ENCODE measurements at places on chromosomes 7 and 10. TPM values are rescaled to one million over a fixed set of nuclear protein-coding genes. Genes with fewer than 3 reads are reported as not detected.

- no peaks in the 10 kb centered on the region for H3K36me3 ChIP-seq
- H3K4me1 ChIP-seq, result no peaks in the 10 kb centered on the region
- no peaks in the 10 kb centered on the region for H3K27me3 ChIP-seq
- no peak overlapping the region for H3K27ac ChIP-seq
- H3K4me3 ChIP-seq, result no peak overlapping the region
These were observed 137.3 kb upstream of the RHOBTB1 start for GRCh38 chr10:61081301-61081700.

DNA sequence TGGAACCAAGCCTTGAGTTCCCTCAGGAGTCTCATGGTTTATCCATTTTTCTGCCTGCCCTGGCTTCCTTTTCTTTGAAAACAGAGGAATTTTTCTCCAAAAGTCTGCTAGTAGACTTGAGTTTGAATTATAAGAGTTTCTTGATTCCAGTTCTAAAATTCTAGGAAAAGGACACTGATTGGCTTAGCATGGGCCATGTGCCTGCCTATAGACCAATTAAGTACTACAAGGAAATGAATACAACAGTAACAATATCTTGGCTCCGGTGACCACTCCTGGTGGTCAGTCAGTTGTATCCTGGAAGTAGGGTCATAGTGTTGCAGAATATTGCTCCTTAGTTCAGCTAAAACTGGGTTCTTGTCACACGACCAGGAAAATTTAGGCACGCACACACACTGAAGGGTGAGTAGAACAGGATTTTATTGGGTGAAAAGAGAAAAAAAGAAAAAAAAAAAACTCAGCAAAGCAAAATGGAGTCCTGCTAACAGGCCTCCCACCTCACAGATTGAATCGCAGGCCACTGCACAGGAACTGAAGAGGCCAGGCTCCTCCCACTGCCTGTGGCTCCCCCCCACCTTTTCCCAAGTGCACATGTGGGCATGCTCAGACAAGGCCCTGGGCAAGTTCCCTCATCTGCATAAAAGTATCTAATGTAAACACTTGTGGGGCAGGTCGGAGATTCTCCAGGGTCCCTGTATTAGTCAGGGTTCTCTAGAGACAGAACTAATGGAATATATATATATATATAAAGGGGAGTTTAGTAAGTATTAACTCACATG is 155.1 kb downstream of the LYZL1 start:
- H3K4me1 ChIP-seq, result peaks cover 3% of the 10 kb centered on the region
- H3K27ac ChIP-seq, result no peak overlapping the region
- no peaks in the 10 kb centered on the region for H3K27me3 ChIP-seq
- H3K4me3 ChIP-seq, result no peak overlapping the region

DNA sequence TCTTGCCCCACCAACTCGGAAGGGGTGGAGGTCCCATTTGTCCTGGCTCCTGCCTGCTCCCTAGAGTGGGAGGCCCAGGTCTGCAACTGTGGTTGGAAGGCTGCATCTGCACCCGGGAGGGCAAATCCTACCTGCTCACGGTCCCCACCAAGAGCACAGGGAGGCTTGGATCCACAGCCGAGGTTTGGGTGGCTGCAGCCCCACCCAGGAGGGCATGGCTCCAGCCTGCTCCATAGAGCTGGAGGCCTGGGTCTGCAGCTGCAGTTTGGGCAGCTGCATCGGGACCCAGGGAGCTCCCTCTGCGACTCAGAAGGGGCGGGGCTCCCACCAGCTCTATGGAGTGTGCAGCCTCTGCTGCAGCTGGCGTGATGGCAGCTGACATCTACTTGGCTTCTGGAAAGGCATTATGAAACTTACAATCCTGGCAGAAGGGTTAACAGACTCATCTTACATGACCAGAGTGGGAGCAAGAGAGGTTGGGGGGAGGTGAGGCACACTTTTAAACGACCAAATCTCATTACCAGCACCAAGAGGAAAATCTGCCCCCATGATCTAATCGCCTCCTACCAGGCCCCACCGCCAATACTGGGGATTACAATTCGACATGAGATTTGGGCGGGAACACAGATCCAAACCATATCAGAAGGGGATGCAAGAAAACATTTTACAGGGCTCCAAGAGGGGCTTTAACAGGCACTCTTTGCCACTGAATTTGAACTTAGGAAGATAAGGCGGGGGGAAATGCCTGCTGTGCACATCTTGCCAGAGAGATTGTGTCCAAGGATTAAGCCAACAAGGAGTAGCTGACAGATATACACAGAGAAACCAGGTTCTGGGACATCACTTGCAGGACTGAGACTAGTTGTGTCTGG is 8.2 kb upstream of the BLVRA start:
- H3K4me3 ChIP-seq, result no peak overlapping the region
- H3K27me3 ChIP-seq, result no peaks in the 10 kb centered on the region
- DNase-seq, result peak; percentile 14
- H3K36me3 ChIP-seq, result no peaks in the 10 kb centered on the region
- no peak overlapping the region for H3K27ac ChIP-seq
- peaks cover 4% of the 10 kb centered on the region for H3K4me1 ChIP-seq

DNA sequence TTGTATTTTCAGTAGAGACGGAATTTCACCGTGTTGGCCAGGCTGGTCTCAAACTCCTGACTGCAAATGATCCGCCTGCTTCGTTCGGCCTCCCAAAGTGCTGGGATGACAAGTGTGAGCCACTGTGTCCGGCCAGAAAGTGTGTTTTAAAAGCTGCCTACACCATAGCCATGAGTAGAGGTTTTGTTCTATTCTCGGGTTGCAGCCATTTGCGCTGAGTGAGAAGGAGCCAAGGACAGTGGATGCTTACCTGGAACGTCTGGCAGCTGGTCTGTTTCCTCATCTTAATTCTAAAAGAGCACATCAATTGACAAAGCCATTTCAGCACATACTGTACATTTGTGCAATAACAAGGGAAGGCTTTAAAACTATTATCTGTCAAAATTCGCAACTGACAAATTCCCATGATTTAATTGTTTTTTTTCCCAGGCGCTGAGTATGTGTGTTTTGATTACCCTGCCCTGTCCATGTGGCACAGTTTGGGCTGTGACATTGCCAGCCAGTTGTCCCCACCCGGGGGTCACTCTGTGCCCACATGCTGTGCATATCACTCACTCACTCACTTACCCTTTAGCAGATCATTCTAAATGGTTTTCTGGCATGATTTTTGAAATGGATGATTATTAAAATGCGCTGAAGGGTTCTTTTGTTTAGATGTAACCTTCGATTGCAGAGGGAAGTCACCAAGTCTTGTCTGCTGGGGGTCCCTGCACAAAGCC is 251.6 kb downstream of the CCDC3 start:
- H3K27me3 ChIP-seq, result no peaks in the 10 kb centered on the region
- peaks cover 7% of the 10 kb centered on the region for H3K4me1 ChIP-seq
- no peak overlapping the region for H3K4me3 ChIP-seq
- H3K27ac ChIP-seq, result no peak overlapping the region

GRCh38 chr10:126087153-126087680 is 190.9 kb downstream of the FANK1 start:
- no peak for DNase-seq
- H3K36me3 ChIP-seq, result no peaks in the 10 kb centered on the region
- no peak overlapping the region for H3K4me3 ChIP-seq
- no peaks in the 10 kb centered on the region for H3K27me3 ChIP-seq
- peaks cover 8% of the 10 kb centered on the region for H3K4me1 ChIP-seq
- no peak overlapping the region for H3K27ac ChIP-seq

GRCh38 chr7:131900785-131901287 is 344.4 kb upstream of the PODXL start:
- no peak for DNase-seq
- H3K4me3 ChIP-seq, result no peak overlapping the region
- H3K4me1 ChIP-seq, result no peaks in the 10 kb centered on the region

DNA sequence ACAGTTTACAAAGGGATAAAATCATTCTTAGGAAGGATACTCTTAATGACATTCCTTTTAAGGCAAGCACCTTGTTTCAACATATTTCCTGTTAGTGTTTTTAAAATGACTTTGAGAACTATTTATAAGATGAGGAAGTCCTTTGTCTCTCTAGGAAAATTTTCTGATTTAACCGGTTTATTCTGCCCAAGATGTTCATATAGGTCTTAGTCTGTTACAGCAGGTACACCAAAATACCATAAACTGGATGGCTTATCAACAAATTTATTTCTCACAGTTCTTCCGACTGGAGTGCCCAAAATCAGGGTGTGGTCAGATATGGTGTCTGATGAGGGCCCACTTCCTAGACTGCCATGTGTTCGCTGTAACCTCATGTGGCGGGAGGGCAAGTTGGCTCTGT is 77.9 kb downstream of the GSAP start:
- no peak overlapping the region for H3K27ac ChIP-seq
- H3K27me3 ChIP-seq, result no peaks in the 10 kb centered on the region
- no peaks in the 10 kb centered on the region for H3K36me3 ChIP-seq
- no peaks in the 10 kb centered on the region for H3K4me1 ChIP-seq
- H3K4me3 ChIP-seq, result no peak overlapping the region

DNA sequence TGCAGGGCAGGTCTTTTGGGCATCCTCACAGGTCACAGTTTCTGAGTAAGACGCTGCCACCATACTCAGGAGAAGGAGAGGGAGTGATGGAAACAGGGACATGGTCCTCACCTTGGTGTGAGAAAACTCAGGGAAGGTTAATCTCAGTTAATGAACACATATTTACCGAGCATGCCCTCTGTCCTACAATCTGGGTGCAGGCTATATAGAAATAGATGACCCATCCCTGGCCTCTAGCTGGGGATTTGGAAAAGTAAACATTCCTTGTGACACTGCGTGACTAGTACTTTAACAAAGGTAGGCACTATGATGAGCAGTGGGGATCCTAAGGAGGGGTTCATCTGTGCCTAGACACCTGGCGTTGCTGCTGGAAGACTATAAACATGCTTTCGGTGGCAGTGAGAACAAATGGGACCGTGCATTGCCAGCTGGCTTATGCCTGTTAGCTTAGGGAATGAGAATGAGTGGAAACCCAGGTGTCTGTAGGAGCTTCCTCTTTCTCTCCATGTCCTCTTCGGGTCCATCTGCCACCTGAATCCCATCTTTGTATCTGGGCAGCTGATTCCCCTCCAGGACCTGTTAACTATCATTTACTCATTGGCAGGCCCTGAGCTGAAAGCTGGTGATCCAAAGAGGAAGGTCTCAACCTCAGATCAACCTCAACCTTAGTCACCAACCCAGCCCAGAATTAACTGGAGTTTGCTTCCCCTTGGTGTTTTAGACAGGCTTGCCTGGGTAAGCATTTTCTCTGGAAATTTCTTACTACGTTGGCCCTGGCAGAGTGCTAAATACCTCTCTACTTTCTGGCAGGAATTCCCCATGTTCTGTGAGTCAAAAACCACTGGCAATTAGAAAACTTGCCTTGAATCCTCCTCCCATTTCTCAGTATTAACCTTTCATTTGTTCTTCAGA is 794 bp downstream of the MBL2 start:
- no peak overlapping the region for H3K27ac ChIP-seq
- no peak for DNase-seq
- H3K4me3 ChIP-seq, result no peak overlapping the region
- H3K4me1 ChIP-seq, result no peaks in the 10 kb centered on the region

DNA sequence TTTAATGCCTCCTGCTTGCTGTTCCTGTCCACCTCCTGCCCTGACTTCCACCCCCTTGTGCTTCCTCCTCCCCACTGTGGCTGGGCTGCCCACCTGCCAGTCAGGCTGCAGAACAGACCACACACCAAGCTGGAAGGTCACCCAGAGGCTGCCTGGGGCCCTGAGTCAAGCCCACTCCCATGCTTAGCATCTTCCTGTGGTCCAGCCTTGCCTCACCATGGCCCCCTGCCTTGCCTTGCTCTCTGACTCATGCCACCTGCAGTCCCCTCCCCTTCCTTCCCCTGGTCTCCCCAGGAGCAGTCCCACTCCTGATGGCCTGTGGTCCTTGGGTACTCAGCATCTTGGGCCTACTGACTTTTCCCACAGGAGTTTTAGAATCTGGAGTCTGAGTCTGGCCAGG is 2.3 kb downstream of the CLEC2L start:
- no peak overlapping the region for H3K27ac ChIP-seq
- H3K4me1 ChIP-seq, result peaks cover 19% of the 10 kb centered on the region
- no peaks in the 10 kb centered on the region for H3K36me3 ChIP-seq
- no peak for DNase-seq
- H3K4me3 ChIP-seq, result no peak overlapping the region

SUFU gene
- 6.8 TPM for total RNA-seq

- no peak overlapping the region for H3K4me3 ChIP-seq
- no peak for DNase-seq
- no peaks in the 10 kb centered on the region for H3K36me3 ChIP-seq
- no peak overlapping the region for H3K27ac ChIP-seq
- no peaks in the 10 kb centered on the region for H3K27me3 ChIP-seq
These were observed 311.1 kb upstream of the KIAA1217 start for GRCh38 chr10:23897861-23898260.

- DNase-seq, result no peak
- H3K4me3 ChIP-seq, result no peak overlapping the region
- no peaks in the 10 kb centered on the region for H3K4me1 ChIP-seq
- no peaks in the 10 kb centered on the region for H3K27me3 ChIP-seq
These were observed 352.7 kb upstream of the SEMA3A start for GRCh38 chr7:84547331-84547730.

DNA sequence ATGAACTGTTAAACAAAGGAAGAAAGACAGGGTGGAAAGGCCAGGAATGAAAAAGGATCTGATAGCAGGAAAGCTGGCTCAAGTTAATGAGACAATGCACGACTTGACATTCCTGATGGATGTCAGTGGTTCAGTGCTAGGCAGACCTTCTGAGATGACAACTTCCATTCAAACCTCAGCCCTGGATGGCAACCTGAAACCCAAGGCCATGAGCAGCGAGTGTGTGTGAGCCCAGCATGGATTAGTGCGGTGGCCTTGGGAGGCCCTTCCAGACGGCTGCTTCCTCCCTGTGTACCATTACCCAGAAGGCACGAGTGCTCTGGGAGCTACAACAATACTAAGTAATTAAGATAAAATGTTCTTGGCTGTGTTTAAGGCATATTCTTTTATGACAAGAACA is 18.8 kb downstream of the TRIL start:
- peaks cover 3% of the 10 kb centered on the region for H3K4me1 ChIP-seq
- H3K4me3 ChIP-seq, result no peak overlapping the region
- no peaks in the 10 kb centered on the region for H3K36me3 ChIP-seq
- H3K27me3 ChIP-seq, result no peaks in the 10 kb centered on the region

DNA sequence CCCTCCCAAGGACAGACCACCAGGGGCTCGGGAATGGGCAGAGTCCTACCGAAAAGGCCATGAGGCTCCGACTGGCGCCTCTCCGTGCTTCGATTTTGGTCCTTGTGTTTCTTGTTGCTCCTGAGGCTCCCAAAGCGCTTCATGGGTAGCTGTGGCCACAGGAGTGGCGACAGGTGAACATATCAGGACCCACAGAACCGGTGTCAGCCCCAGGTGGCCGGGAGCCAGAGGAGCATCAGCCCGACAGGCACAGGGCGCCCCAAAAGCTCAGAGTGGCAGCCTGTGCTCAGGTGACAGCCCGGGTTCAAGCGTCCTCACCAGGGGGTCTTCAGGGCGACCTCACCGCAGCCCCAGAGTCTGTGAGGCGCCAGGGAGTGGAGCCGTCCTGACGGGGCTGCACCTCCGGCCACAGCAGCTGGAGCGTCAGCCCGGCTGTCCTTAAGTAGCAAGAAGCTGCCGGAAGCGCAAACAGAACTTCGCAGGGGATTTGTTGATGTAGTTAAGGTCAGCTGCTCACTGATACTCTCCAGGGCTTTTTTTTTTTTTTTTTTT is 141.0 kb downstream of the PRKAG2 start:
- no peak for DNase-seq
- H3K4me1 ChIP-seq, result peaks cover 29% of the 10 kb centered on the region
- no peak overlapping the region for H3K27ac ChIP-seq
- H3K27me3 ChIP-seq, result no peaks in the 10 kb centered on the region
- no peaks in the 10 kb centered on the region for H3K36me3 ChIP-seq
